ENCODE measurements at places on chromosomes 1 and 21. TPM values are rescaled to one million over a fixed set of nuclear protein-coding genes. Genes with fewer than 3 reads are reported as not detected.

The SLC44A5 gene
- 0.40 TPM for total RNA-seq

The SPATA45 gene
- total RNA-seq: 0.51 TPM

The OR2AK2 gene
- not detected for total RNA-seq

The S100A7 gene
- not detected for total RNA-seq

The FAM163A gene
- not detected for total RNA-seq

DNA sequence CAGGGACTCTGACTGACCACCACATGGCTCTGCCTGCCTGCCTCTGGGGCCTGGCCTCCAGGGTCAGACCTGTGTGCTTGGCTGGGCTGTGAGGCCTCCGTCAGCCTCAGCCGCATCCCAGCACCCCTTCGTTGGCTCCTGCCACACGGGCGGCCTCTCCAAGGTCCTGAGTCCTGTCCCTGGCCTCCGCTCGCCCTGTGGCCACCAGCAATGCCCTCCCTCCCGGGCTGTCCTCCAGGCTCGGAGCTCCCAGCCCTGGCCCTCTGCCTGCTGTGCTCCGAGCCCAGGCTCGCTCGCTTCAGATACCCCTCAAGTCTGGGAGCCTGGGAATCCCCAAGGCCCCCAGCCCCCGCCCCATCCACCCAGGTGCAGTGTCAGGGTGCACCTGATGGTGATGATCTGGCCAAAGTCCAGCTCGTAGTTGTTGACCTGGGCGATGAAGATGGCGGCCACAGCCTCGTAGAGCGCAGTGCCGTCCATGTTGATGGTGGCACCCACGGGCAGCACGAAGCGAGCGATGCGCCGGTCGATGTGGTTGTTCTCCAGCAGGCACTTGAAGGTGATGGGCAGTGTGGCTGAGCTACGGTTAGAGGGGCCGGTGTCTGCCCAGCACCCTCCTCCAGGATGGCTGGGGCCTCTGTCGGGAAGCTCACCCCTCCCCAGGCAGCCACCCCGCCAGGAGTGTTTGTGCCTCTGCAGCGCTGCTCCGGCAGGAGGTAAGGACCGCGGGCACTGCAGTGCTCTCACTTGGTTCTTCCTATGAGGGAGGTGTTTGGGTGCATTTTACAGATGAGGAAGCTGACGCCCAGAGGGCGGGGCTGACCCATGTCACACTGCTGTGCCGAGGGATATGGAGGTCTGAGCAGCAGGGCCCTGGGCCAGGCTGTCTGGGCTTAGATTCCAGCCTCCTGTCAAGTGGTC is 28.5 kb downstream of the PODN start:
- H3K36me3 ChIP-seq: no peaks in the 10 kb centered on the region
- DNase-seq: no peak
- no peaks in the 10 kb centered on the region for H3K4me1 ChIP-seq
- no peak overlapping the region for H3K4me3 ChIP-seq
- no peaks in the 10 kb centered on the region for H3K27me3 ChIP-seq

DNA sequence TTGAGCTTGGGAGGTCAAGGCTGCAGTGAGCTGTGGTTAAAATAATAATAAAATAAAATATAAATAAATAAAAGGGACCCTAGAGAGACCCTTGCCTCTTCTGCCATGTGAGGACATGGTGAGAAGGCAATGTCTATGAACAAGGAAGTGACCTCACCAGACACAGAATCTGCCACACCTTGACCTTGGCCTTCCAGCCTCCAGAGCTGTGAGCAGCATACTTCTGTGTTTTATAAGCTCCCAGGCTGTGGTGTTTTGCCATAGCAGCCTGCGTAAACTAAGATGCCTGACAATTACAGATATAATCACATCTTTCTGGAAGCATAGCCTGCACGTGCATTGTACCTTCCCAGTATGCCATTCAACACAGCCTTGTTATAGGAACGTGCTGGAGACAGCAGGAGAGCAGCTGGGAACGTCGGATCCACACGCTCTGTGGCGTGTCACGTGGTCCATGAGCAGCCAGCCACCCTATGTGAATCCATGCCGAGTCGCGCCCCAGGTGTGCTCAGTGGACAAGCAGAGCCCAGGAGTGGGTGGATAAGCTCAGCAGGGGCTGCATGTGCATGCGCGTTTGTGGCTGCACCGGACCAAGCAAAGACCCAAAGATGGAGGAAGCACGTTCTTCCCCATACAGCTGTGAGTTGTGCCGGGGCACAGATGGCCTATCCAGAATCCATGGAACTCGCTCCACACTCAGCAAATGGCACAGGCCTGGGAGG is 17.8 kb downstream of the WNT9A start:
- H3K4me1 ChIP-seq: peaks cover 18% of the 10 kb centered on the region
- DNase-seq: no peak
- H3K27me3 ChIP-seq: no peaks in the 10 kb centered on the region
- no peak overlapping the region for H3K4me3 ChIP-seq
- H3K36me3 ChIP-seq: peaks cover 1% of the 10 kb centered on the region

- H3K4me1 ChIP-seq: no peaks in the 10 kb centered on the region
- no peak overlapping the region for H3K27ac ChIP-seq
- peak; percentile 77 for DNase-seq
Observed at GRCh38 chr1:153465811-153466636, 5.6 kb upstream of the S100A7 start.

- no peaks in the 10 kb centered on the region for H3K27me3 ChIP-seq
- H3K36me3 ChIP-seq: no peaks in the 10 kb centered on the region
- no peak for DNase-seq
- no peaks in the 10 kb centered on the region for H3K4me1 ChIP-seq
- no peak overlapping the region for H3K4me3 ChIP-seq
Observed at GRCh38 chr1:225737161-225737560, 40.5 kb upstream of the SRP9 start.

DNA sequence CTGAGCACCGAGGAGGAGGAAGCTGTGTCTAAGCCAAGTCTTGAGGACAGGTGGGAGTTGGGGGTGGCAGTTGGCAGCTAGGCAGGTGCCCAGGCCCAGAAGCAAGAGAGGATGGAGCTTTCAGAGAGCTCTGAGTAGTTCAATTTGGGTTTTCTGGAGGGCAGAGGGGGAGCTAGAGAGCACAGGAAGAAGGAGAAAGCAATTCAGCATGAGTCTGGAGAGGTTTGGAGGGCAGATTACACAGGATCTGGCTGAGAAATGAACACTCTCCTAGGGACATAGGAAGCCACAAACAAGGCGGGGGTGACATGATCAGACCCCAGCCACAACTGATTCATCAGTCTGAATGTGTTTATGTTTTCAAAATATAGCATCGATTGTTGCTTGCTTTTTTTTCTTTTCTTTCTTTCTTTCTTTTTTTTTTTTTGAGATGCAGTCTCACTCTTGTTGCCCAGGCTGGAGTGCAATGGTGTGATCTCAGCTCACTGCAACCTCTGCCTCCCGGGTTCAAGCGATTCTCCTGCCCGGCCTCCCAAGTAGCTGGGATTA is 23.8 kb downstream of the PTPRF start:
- H3K4me1 ChIP-seq: peaks cover 3% of the 10 kb centered on the region
- no peak overlapping the region for H3K4me3 ChIP-seq
- peaks cover 6% of the 10 kb centered on the region for H3K27me3 ChIP-seq
- no peak overlapping the region for H3K27ac ChIP-seq

DNA sequence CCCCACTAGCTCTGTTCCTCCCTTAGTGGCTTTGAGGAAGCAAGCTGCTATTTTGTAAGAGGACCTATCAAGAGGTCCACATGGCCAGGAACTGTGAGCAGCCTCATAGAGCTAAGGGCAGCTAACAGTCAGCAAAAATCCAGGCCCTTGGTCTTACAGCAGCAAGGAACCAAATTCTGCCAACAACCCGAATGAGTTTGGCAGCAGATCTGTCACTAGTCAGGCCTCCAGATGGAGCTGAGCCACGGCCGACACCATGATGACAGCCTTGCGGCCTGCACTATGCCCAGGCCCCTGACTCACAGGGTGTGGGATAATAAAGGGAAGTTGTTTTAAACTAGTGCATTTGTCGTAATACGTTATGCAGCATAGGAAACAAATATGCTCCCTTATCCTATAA is 28.0 kb upstream of the H3-3A start:
- DNase-seq: no peak
- no peak overlapping the region for H3K27ac ChIP-seq
- H3K27me3 ChIP-seq: no peaks in the 10 kb centered on the region
- no peaks in the 10 kb centered on the region for H3K4me1 ChIP-seq

GRCh38 chr1:203517426-203518110 is 23.6 kb downstream of the OPTC start:
- no peak for DNase-seq
- H3K27me3 ChIP-seq: no peaks in the 10 kb centered on the region
- no peak overlapping the region for H3K27ac ChIP-seq
- H3K36me3 ChIP-seq: no peaks in the 10 kb centered on the region
- H3K4me3 ChIP-seq: no peak overlapping the region

DNA sequence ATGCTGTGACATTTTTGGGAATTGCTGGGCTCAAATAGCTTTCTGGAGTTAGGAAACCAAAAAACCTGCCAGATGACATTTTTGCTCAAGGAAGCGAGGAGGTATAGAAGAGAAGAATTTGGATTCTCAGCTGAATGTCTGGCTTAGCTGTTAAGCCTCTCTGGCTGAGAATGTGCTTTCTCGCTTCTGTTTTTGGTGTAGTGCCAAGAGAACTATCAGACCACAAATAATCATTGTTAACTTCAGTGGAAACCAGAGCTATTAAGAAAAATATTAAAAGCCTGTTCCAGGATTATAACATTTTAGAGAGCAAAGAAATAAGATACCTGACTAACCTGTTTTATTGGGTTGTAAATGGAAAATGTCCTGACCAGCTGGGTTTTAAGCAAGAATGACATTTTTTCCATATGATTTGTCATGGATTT is 39.5 kb upstream of the DIPK1A start:
- H3K27me3 ChIP-seq: peaks cover 9% of the 10 kb centered on the region
- no peak overlapping the region for H3K4me3 ChIP-seq
- no peak for DNase-seq
- H3K4me1 ChIP-seq: peaks cover 4% of the 10 kb centered on the region
- H3K27ac ChIP-seq: no peak overlapping the region

GRCh38 chr1:33375316-33375715 is 54.4 kb upstream of the A3GALT2 start:
- peaks cover 6% of the 10 kb centered on the region for H3K4me1 ChIP-seq
- no peaks in the 10 kb centered on the region for H3K36me3 ChIP-seq
- no peak overlapping the region for H3K27ac ChIP-seq
- DNase-seq: no peak
- H3K27me3 ChIP-seq: peaks cover 5% of the 10 kb centered on the region

- peak overlapping the region; percentile 93 for H3K4me3 ChIP-seq
- peak overlapping the region; percentile 98 for H3K27ac ChIP-seq
- H3K4me1 ChIP-seq: peaks cover 38% of the 10 kb centered on the region
- H3K27me3 ChIP-seq: no peaks in the 10 kb centered on the region
Observed at GRCh38 chr1:109425391-109426280, 612 bp downstream of the PSMA5 start.

- peak; percentile 29 for DNase-seq
- H3K27ac ChIP-seq: peak overlapping the region; percentile 72
- peaks cover 50% of the 10 kb centered on the region for H3K4me1 ChIP-seq
- no peaks in the 10 kb centered on the region for H3K27me3 ChIP-seq
- peaks cover 43% of the 10 kb centered on the region for H3K36me3 ChIP-seq
- H3K4me3 ChIP-seq: no peak overlapping the region
Observed at GRCh38 chr1:22105611-22106207, 37.2 kb downstream of the WNT4 start.

- H3K27me3 ChIP-seq: peaks cover 2% of the 10 kb centered on the region
- H3K36me3 ChIP-seq: no peaks in the 10 kb centered on the region
- no peak for DNase-seq
- no peaks in the 10 kb centered on the region for H3K4me1 ChIP-seq
- no peak overlapping the region for H3K27ac ChIP-seq
Observed at GRCh38 chr1:14648391-14648790, 49.9 kb downstream of the KAZN start.

DNA sequence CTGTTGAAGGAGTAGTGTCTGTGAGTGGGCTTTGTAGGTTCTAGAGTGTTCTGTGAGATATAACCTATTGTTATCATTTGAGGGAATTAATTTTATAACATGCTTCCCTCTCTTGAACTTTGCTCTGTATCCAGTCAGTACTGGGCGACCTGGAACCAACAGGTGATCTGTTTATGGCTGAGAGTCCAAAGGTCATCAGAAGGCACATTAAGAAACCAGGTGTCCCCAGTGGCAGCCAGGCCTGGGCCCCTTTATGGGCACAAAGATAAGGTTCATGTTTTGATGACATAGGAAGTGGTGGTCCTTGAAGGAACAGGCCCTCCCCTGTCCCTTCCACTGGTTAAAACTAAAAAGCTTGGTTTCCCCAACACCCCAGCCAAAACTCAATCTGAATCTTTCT is 61.1 kb downstream of the FHAD1 start:
- H3K27me3 ChIP-seq: peaks cover 7% of the 10 kb centered on the region
- no peak overlapping the region for H3K27ac ChIP-seq
- H3K4me3 ChIP-seq: no peak overlapping the region
- H3K4me1 ChIP-seq: peaks cover 5% of the 10 kb centered on the region
- no peaks in the 10 kb centered on the region for H3K36me3 ChIP-seq
- DNase-seq: no peak

- H3K4me1 ChIP-seq: no peaks in the 10 kb centered on the region
- H3K27me3 ChIP-seq: peaks cover 21% of the 10 kb centered on the region
- H3K4me3 ChIP-seq: no peak overlapping the region
- no peak for DNase-seq
Observed at GRCh38 chr1:41391834-41392527, 30.7 kb downstream of the FOXO6 start.

- H3K36me3 ChIP-seq: peaks cover 34% of the 10 kb centered on the region
- peaks cover 32% of the 10 kb centered on the region for H3K4me1 ChIP-seq
- H3K27me3 ChIP-seq: no peaks in the 10 kb centered on the region
- H3K27ac ChIP-seq: peak overlapping the region; percentile 95
- DNase-seq: peak; percentile 94
Observed at GRCh38 chr1:6601049-6601922, 1.4 kb downstream of the KLHL21 start.

DNA sequence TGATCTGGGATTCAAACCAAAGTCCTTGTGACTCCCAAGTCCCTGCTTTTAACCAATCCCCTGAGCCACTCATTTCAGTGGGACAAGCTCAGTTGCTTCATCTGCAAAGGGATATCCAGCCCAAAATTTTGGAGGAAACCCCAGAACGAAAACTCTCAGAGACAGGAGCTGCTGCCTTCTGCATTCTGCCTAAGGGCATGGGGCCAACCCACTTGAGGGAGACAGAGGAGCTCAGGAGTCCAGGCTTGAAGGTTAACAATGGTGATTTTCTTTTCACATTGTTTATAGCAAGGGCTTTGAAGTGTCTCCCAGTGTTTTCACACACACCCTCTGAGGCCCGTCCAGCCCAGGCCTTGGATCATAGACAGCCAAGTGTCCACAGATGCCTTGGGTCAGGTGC is 148.1 kb upstream of the CTTNBP2NL start:
- no peak overlapping the region for H3K4me3 ChIP-seq
- H3K36me3 ChIP-seq: no peaks in the 10 kb centered on the region
- DNase-seq: no peak
- H3K27ac ChIP-seq: no peak overlapping the region
- no peaks in the 10 kb centered on the region for H3K4me1 ChIP-seq
- peaks cover 10% of the 10 kb centered on the region for H3K27me3 ChIP-seq

GRCh38 chr1:33902486-33903209 is 38.8 kb downstream of the HMGB4 start:
- no peaks in the 10 kb centered on the region for H3K36me3 ChIP-seq
- no peaks in the 10 kb centered on the region for H3K4me1 ChIP-seq
- DNase-seq: no peak
- H3K27ac ChIP-seq: no peak overlapping the region
- no peak overlapping the region for H3K4me3 ChIP-seq
- peaks cover 7% of the 10 kb centered on the region for H3K27me3 ChIP-seq

GRCh38 chr21:33374450-33375096 is 28.6 kb upstream of the IFNGR2 start:
- H3K4me1 ChIP-seq: peaks cover 12% of the 10 kb centered on the region
- peaks cover 6% of the 10 kb centered on the region for H3K27me3 ChIP-seq
- DNase-seq: peak; percentile 73
- H3K27ac ChIP-seq: no peak overlapping the region
- no peak overlapping the region for H3K4me3 ChIP-seq

GRCh38 chr1:201692555-201693394 is 136.2 kb upstream of the IPO9 start:
- H3K4me3 ChIP-seq: no peak overlapping the region
- H3K27me3 ChIP-seq: no peaks in the 10 kb centered on the region
- no peaks in the 10 kb centered on the region for H3K36me3 ChIP-seq
- H3K27ac ChIP-seq: no peak overlapping the region
- no peak for DNase-seq

Measured in activated CD4-positive, alpha-beta memory T cell treated with anti-CD3 and anti-CD28 coated beads for 36 hours (primary cell).